ENCODE measurements at places on chromosomes 12 and 14.

DNA sequence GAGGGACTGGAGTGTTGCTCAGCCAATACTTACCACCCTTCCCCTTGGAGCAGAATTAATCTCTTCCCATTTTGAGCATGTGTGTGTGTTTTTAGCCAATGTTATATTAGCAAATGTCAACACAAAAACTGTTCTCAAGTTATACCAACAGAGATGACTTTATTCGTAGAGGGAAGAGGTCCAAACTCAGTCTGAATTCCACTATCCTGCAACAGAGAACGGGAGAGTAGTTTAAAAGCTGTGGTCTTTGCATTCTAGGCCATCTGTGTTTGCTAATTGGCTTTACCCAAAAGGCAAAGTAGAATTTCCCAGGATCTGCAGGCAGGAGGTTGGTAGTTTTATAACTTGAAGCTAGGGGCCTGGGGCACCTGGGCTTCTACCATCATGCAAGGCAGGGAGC lies 847.9 kb upstream of the TMEM132C start:
- no peak for DNase-seq

DNA sequence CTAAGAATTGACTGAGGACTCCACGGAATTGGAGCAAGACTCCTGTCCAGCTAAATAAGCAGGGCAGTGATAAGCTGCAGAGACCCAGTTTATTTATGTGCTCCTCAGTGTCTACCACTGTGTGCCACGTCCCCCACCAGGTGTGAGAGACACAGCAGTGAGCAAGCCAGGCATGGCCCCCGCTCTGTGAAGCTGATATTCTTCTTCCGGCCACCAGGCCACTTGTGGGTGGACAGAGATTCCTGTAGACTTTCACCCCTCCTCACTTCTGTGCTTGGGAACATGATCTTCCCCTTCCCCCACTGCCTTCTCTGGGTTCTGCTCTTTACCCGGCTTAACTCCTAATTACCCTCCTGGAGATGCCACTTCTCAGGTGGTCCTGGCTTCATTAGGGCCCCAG lies 21.3 kb downstream of the BRAP start:
- DNase-seq: peak; percentile 29

DNA sequence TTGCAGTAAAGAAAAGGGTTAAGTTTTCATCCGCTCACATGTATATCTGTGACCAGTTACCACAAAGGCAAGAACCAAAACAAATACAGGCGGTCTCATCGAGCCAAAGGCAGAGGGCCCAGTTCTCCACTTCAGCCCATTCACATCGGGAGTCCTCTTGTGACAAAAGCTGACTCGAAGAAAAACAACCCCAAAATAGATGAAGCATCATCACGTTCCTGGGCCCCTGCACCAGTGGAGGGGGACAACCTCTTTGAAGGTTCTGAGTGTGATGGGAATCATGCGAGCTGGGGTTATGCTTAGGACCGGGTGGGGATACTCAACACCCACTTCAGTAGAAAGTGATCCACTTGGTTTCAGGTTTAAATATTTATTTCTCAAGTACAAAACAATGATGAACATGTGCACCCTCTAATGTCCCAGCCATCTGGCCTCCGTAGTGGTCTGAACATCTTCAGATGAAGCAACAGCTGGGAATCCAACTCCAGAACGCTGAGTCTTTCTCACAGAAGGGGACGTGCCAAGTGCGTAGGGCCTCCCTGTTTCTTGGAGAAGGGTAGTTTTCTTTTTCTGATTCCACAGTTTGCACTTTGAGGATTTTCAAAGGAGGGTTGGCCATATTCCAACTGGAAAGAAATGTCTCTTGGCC lies 8.4 kb downstream of the GSC start:
- DNase-seq: no peak

DNA sequence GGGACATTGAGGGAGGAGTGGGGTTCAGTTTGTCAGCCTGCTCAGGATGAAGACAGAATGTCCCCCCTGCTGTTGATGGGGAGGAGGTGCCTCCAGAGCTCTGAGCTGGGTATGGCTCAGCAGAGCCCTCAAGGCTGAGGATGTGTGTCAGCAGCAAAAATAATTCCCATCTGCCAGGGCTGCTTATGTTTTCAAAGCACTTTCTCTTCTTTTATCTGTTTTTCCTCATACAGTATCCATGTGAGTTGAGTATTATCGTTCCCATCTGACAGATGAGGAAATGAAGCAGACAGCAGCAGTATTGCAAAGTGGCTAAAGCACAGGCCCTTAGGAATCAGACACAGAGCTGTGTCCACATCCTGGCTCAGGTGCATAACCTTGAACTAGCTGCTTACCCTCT lies 94.1 kb downstream of the SLC8A3 start:
- DNase-seq: no peak

GRCh38 chr14:93231129-93231979 lies 24.3 kb downstream of the UBR7 start:
- peak; percentile 52 for DNase-seq

- no peak for DNase-seq
Measured at GRCh38 chr12:132280406-132280805, 49.0 kb downstream of the GALNT9 start.

GRCh38 chr12:50686406-50686805 lies 77.5 kb upstream of the ATF1 start:
- no peak for DNase-seq

GRCh38 chr12:103647267-103647666 lies 60.2 kb downstream of the STAB2 start:
- DNase-seq: no peak

DNA sequence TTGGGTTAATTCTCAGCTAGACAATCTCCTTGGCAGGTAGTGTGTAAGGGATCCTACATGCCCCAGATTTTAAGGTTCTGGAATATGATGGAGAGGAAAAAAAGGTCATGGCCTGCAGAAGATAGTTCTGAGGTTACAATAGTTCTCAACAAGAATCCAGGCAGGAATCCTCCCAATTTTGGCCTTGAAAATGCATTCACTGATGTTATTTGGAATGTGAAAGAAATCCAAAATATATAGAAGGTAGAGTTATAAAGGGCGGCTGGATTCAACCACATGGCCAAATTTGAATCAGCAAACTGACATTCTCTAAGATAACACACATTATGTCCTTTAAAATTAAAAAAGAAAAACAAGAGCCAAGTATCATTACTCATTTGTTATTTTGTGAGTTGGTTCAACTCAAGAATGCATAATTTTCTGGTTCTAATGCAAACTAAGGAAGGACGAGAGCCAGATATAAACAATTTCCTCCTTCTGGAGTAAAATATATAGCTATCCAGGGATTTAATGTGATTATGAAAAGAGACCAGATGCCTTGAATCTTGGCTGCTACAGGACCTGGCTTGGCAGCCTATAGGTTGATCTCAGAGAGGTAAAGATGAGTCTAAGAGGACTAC lies 177.0 kb upstream of the G2E3 start:
- DNase-seq: no peak

GRCh38 chr14:104187121-104187889 lies 48.9 kb downstream of the KIF26A start:
- DNase-seq: no peak

DNA sequence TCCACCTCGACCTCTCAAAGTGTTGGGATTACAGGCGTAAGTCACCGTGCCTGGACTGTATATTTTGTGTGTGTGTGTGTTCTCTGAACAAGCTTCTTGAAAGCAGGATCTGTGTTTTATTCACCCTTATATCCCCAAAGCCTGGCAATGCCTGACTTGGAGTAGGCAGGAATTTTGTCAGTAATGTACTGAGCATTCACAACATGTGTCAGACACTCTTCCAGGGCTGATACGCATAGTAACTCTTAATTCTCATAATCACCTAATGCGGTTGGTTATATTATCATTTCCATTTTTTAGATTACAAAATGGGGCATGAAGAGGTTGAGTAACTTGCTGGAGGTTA lies 50.4 kb upstream of the PLEKHG3 start:
- no peak for DNase-seq

DNA sequence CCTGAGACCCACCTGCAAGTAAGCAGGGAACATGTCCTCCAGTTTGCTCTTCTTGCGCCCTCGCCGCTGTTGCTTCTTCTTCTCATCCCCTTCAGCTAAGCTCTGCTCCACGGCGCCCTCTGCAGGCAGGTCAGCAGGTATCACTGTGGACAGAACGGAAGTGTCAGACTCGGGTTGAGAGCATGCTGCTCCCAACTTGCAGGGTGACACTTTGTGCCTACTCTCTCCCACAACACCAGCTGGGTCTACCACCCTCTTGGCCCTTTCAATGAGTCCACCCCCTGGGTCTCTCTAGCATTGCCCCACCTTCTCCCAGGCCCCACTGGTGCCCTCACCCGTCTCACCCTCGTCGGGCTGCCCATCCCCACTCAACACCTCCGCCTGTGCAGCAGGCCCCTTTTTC lies 16.7 kb downstream of the KMT2D start:
- DNase-seq: peak; percentile 96

- no peak for DNase-seq
Measured at GRCh38 chr14:63392236-63392635, 73.5 kb upstream of the GPHB5 start.

GRCh38 chr14:86990396-86990795 lies 1002.6 kb downstream of the GALC start:
- DNase-seq: no peak

- DNase-seq: no peak
Measured at GRCh38 chr12:54238531-54238930, 41.4 kb downstream of the CBX5 start.

- DNase-seq: no peak
Measured at GRCh38 chr14:104898195-104898558, 26.5 kb upstream of the PLD4 start.

GRCh38 chr14:24890716-24891115 lies 159.2 kb downstream of the STXBP6 start:
- no peak for DNase-seq

DNA sequence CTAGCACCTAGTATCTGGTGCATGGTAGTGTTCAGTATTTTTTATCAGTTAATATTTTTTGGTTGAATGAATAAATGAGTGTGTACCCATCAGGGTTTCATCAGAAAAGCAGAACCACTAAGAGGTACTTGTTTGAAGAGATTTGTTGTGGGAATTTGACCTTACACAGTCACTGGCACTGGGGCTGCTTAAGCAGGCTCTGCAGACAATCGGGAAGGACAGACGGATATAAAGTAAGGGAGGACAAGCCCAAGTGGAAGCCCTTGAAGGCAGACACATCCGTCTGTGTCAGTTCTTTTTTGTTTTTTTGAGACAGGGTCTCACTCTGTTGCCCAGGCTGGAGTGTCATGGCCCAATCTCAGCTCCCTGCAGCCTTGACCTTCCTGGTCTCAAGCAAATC lies 38.7 kb downstream of the CD9 start:
- DNase-seq: no peak

GRCh38 chr12:66688846-66689439 lies 10.1 kb upstream of the GRIP1 start:
- peak; percentile 70 for DNase-seq

GRCh38 chr12:95474660-95474958 lies 657 bp downstream of the METAP2 start:
- peak; percentile 6 for DNase-seq

GRCh38 chr14:52089218-52089617 lies 20.4 kb upstream of the NID2 start:
- no peak for DNase-seq

DNA sequence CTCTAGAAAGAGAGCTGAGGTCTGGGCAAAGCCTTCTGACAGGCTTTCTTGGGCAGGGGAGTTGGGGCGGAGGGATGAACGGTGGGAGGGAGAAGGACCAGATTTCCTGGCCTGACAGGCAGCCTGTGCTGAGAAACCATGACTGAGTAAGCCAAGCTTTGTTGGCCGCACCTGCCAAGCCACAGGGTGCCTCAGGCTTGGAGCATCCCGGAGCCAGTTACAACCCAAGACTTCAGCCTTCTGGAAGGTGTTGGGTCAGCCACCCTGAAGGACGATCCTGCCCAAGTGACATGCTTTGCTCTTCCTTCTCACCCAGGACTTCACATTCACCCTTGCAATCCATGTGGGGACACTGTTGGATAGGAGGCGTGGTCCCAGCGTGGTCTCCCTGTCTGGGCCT lies 21.0 kb upstream of the AQP2 start:
- DNase-seq: no peak
